ENCODE measurements at places on chromosomes 3 and 15.

- DNase-seq: no peak
These were observed 52.6 kb downstream of the IQCH start for GRCh38 chr15:67307156-67307555.

DNA sequence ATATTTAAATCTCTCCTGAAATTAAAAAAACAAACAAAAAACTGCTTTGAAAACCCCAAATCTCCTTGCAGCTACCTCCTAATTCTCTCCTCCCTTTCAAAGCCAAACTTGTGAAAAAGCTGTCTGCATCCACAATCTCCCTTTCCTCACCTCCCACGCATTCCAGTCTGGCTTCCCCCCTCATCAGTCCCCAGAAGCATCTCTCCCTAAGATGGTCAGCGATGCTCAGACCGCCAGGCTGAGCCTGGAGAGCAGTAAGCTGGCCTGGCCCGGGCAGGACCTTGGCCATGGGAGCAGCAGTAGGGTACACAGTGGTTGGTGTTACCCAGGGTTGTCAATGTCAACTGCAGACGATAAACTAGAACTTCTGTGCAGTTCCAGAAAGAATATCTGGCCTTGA, 32.9 kb upstream of the BLM start:
- DNase-seq: no peak

DNA sequence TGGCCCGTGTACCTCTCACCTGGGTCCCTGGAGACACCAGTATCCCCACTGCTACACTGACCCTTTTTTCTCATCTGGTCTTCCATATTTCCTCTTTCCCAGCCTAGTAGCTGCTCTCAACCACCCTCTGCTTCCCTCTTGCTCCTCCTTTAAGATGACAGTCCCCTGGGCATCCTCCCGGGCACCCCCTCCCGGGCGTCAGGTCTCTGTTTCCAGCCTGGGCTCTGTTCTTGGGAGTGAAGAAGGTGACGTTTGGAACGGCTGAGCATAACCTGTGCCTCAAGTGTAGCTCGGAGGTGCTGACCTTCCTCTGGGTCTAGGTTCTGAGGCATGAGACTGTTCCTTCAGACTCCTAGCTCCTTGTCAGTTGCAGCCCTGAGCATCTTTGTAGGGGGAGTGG, 101.2 kb downstream of the VGLL4 start:
- no peak for DNase-seq

DNA sequence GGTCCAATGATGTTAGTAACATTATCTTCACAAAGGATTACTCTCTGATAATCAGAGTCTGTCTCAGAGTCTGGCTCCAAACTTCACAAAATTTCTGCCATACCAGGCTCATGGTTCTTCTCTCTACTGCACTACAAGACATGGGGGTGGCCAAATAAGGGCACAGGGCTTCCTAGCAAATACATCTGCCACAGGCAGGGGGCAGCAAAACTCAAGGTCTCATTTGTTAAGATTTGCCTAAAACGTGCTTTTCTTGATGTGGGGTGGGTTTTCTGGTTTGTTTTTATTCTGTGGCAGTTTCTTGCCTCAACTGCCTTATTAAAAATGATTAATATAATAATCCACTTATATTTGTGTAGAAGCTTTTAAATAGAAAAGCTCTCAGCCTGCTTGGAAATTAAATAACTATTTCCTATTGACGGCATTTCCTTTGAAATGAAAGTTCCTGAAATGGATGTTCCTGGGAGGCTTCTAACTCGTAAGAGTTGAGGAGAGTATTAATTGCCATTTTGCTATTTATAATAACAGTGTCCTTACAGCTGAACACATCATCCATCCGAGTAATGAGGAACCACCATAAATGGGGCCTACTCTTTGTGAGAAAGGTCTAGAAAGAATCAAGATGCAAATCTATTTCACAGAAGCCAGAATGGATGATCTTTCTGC, 53.8 kb downstream of the SST start:
- DNase-seq: peak; percentile 6

DNA sequence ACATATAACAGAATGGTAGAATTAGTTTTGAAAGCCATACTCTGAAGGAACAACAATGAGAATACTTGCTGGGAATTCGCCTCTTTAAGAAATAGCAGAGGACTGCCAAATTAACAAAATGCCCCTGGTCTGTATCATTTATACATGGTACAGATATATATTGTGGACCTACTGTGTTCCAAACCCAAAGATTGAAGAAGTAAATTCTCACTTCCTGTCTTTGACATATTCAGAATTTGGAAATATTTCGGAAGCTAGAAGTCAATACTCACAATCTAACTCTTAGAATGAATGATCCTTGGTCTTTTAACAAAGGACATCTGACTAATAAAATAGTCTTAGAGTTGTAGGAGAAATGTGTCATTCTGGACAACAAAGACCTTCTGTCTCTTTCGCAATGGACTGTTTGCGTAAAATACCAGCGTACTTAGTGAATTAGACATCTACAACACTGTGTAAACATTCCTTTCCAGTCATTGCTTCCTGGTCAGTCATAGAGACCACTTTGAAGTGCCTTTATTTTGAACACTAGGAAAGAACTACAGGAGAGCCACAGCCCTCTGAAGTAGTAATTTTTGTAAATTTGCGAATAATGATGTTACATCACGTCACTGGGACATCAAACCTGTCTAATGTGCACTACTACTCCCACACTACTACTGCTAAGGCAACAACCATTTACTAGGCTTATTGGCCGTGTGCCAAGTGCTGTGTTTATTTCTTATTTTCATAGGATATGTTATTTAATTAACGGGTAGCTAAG, 68.0 kb downstream of the CHL1 start:
- no peak for DNase-seq

DNA sequence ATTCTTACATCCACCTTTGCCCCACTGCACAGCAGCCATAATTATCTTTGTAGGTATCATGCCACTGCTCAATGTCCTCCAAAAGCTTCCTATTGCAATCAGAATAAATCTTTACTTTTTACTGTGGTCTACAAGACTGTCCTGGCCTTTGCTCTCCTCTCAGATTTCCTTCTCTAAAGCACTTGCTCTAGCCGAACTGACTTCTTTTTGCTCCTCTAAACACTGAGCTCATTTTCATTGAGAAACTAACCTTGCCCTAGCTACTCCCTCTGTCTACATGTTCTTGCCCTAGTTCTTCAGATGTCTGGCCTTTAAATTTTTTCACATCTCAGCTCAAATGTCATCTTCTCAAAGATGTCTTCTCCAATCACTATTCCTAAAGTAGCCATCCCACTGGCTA, 342.8 kb downstream of the TBC1D5 start:
- DNase-seq: no peak

GRCh38 chr3:129315998-129316247, 37.3 kb downstream of the HMCES start:
- DNase-seq: no peak
